Pons (tissue), 1 donor: ENCODE measurements at places on chromosomes 11 and 22.

DNA sequence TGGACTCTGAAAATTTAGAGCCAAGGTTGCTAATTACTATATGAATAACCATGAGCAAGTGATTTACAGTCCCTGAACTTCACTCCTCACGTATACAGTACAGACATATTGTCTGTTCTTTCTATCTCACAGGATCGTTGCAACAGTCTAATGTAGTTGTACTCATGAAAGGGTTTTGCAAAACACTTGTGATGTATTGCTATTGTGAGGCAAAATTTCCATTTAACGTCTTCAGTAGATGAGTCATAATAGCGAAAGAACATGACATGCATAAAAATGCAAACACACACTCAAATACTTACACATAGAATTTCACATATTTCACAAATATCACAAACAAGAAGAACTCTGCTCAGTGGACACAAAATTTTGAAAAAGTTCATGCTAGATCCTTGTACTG is 134.6 kb upstream of the TRPC6 start:
- DNase-seq = no peak

DNA sequence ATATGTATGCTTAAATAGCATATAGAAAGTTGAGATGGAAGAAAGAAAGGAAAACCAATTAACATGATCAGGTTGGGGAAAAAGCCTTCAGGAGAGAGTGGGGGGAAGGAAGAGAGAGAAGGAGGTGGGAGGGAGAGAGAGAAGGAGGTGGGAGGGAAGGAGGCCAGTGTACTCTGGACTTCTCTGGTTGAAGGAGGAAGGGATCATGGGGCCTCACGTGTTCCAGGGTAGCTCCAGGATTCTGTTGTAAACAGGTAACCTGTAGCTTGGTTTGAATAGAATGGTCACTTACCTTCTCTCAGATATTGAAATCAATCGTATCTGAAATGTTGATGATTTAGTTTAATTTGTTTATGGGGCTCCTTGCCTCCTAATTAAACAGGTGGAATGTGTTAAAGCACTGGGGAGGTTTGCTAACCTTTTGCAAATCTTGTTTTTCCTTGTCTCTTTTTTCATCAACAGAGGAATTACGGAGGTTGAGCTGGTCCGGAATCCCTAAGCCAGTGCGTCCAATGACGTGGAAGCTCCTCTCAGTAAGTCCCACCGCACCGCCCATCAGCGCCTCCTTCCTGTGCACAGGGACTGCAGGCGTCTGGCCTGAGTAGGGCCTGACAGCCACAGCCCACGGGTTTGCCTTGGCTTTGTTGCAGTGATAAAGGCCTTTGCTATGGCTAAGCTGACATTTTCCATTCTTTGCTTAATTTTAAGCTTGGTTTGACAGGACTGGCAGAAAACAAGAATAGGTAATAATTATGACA is 115.9 kb downstream of the TBC1D22A start:
- DNase-seq = no peak

DNA sequence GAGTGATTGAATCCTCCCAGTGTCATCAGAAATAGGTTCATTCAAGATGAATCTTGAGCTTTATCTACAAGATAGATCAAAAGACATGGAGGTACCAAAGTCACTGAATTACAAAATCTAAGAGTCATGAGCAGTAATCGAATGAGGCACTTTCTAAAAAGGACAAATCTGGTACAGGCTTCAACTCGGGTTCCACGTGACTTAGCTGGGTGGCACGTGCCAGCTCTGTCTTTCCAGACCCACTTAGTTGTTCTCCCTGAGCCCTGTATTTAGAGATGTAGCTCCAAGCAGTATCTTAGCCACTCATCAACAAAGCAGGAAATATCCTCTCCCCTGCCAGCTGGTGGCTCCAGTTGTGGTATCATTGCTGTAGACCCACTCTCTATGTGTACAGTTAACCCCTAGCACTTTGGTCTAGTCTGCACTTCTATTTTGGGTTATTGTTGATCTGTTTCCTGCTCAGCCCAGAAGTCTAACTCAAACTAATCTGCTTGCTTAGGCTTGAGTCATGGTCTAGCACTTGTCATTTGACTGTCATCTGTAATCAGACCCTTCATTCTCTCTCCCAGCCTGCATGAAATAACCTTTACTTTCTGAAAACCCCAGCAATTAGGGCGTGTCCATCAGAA is 528.7 kb downstream of the ETS1 start:
- no peak for DNase-seq

GRCh38 chr11:126660321-126660720 is 304.8 kb downstream of the ST3GAL4 start:
- no peak for DNase-seq
